Sciatic nerve (tissue), 2 donors: ENCODE measurements at places on chromosomes 5 and 9.

DNA sequence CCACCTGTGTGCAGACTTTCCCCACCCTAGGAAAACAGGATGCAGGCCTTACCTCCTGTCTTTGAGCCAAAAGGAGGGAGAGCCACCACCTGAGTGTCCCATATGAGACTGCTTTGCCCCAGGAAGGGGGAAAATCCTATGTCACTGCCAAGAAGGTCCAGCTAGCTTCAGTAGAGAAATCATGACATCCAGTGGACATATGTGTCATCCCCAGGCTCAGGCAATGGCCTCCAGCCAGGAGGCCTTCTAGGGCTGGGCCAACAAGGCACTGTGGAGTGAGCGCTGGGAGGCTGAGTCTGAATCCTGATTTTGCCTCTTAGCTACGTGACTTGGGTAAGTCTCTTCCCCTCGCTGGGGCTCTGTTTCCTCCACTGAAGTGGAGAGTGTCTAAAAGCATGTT is 60.2 kb downstream of the SMIM23 start:
- no peak for DNase-seq

GRCh38 chr9:135253305-135254004 is 166.0 kb downstream of the OLFM1 start:
- no peak for DNase-seq

DNA sequence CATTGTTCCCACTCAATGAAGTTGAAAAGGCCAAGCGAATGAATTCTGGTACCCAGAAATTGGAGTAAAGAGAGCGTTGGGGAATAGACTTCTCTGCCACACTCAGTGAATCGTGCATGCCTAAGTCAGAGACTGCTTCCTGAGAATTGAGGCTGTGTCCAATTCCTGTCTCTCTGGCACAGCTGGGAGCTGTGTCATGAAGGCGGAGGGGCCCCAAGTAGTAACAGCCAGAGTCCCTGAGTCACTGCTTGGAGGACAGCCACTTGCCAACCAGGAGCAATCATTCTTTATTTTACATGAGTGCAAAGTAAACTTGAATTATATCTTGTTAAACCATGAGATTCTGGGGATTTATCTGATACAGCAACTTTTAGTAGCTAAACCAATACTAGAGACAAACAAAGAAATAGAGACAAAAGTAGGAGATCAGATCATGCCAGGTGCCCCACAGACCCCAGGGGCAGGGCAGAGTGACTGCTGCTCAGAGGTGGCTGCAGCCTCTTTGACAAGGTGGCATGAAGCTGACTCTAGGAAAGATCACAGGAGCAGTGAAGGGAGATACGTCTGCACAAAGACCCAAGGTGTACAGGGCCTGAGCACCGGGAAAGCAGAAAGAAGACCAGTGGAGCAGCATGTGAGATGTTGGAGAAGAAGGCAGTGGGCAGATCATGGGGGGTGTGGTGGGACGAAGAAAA is 246.0 kb downstream of the GADD45G start:
- no peak for DNase-seq

DNA sequence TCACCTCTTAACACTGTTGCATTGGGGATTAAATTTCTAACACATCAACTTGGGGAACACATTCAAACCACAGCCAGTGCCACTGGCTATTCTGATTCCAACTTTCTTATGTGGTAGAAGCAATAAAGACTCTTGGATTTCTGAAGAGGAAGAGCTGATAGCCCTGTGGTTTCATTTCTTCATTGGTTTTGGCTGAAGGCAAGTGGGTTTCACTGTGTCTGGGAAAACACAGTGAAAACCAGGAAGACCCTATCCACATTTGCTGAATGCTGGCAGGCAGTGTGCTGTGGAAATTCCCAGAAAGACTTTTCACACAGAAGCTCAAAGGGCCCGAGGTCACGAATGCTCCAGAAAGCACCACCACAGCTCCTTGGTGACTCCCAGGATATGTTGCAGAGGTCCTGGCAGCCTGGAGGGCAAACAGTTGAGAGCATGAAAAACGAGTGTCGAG is 67.1 kb downstream of the DAPK1 start:
- no peak for DNase-seq

GRCh38 chr9:137141976-137142936 is 3.3 kb downstream of the GRIN1 start:
- no peak for DNase-seq

- DNase-seq, result peak; percentile 95
Observed at GRCh38 chr9:127785933-127786772, at the start of gene CDK9. CDK9 (plus strand) TSS chr9:127786034; CDS start chr9:127786149, 115 bp downstream.

- no peak for DNase-seq
Observed at GRCh38 chr5:14321936-14322335, 178.8 kb downstream of the TRIO start.

GRCh38 chr5:76718381-76718832 is 2.5 kb downstream of the F2R start:
- no peak for DNase-seq

GRCh38 chr5:135615581-135616260 is 36.9 kb upstream of the CXCL14 start:
- no peak for DNase-seq

- no peak for DNase-seq
Observed at GRCh38 chr9:74458832-74459231, 38.3 kb upstream of the RORB start.

DNA sequence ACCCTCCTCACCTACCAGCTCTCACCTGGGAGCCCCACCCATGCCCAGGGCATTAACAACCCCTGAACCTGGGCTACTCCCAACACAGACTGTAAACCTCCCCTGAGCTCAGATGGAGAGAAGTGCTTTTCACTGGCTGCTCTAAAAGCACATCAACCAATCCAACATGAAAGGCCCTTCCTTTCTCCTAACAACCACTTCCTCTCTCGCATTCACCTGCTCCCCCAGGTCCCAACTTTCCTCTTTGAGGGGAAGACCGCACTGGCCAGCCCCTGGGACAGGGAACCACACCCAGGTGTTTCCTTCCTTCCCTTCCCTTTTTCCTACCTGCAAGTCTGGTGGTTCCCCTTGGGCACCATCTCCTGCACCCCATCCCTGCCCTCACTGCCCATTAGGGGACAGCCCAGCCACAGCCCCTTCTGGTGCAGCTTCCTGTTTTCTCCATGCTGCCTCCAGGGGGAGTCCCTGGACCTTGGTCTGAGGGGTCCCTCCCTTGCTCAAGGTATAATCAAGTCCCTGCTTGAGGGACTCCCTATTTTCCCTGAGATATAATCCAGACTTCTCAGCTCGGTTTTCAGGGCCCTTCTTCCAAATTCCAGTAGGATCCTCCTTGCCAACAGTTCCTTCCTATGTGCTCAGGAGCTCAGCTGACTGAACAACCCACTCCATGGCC is 30.5 kb upstream of the DAB2IP start:
- no peak for DNase-seq

DNA sequence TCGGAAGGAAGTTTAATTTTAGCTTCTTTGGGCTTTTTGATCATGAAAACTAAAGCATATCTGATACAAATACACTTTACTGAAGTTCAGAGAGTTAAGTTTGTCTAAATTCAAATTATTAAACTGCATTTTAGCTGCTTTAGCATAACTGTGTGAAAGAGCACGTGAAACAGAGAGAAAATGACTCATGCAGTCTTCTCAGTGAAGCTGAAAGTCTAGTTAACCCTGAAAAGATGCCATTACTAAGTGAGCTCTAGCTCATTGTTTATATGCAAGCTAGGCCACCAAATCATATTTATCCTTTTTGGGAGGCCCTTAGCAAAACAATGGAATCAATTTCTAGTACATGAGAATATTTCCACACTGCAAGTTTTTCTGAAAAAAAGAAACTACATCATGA is 27.6 kb downstream of the TPD52L3 start:
- no peak for DNase-seq

DNA sequence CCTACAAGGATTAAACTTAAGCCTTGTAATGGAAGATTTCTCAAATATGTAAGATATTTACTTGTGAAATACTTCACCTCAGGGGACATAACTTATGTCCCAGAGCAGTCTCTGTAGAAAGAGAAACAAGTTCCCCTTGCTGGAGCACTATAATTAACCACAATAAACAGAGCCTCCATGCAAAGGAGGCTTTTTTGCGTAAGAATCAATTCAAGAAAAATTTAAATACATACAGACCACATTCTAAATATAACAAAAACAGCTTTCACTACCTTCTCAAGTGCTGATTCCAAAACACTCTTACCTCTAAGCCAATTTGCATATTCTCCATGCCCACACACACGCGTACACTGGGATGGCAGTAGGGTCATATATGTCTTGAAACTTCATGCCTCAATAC is 30.7 kb upstream of the CCNB1 start:
- no peak for DNase-seq
